ENCODE measurements at places on chromosomes 12 and 14.

DNA sequence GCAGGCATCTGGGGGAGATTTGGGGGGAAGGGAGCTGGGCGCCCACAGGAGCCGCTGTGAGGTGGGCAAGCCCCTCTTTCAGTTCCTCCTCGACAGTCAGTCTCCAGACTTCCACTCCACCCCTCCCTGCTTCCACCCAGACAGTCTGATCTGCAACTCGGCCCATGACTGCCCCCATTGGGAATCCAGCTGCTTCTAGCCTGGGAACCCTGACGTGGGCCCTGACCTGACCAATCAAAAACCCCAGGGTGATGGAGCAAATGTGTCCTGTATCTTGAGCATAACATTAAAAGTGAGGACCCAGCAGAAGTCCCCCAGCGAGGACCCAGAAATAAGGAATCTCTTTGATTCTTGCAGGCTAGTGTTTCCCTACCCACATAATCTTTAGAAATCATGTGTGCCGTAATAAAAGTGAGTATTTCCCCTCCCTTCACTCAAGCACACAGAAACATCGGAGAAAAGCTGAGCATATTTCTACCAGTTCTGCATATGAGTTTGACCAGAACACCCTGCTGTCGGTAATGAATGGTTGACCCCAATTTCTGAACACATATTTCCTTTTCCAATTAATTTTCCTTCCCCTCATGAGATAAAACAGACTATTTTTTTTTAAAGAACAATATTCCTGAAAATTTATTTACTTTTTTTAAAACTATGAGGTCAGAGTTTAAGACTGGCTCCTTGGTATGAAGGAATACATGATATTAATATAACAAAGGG lies 6.4 kb downstream of the SSH1 start:
- peak; percentile 76 for DNase-seq

GRCh38 chr12:101777485-101777884 lies 38.2 kb upstream of the SYCP3 start:
- DNase-seq, result no peak

GRCh38 chr12:15971211-15971610 lies 60.1 kb downstream of the DERA start:
- no peak for DNase-seq

GRCh38 chr12:21509768-21510167 lies 8.2 kb downstream of the GOLT1B start:
- DNase-seq, result no peak

DNA sequence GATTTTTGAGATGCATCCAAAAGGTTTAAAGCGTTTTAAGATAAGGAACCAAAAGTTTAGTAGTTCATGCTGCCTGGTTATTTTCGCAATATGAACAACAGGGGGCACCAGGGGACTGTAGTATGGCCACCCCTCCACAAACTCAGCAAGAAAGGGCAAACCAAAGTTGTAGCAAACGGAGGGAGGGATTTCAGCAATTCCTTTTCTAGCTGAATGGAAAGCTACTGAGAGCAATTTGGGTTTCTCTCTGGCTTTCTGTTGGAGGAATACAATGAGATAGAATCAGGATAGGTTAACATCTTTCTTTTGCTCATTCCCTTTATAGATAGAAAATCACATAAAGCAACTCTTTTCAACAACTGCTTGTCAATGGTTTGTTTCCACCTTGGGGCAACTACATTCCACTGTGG lies 62.5 kb downstream of the DRAM1 start:
- DNase-seq, result peak; percentile 87

DNA sequence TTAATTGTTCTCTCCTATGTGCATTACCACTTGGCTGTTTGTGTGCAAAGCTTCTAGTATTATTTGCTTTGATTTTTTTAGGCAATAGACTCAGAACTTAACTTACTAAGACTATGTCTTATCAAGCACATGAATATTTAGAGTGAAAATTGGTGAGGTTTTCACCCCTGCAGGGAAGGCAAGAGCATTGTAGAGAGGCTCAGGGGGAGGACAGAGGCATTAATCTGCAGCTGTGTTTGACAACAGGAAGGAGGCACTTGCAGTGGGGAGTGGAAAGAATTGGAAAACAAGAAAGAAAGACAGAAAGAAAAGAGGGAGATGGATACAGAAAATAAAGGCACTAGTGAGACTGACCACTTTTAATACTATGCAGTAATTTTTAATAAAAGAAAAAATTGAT lies 431.6 kb downstream of the PDZRN4 start:
- DNase-seq, result peak; percentile 63

GRCh38 chr12:116813271-116814041 lies 67.8 kb downstream of the HRK start:
- DNase-seq, result no peak

GRCh38 chr12:47228802-47229201 lies 149.0 kb upstream of the AMIGO2 start:
- no peak for DNase-seq

GRCh38 chr12:22256041-22256441 lies 78.5 kb downstream of the ST8SIA1 start:
- DNase-seq, result no peak

DNA sequence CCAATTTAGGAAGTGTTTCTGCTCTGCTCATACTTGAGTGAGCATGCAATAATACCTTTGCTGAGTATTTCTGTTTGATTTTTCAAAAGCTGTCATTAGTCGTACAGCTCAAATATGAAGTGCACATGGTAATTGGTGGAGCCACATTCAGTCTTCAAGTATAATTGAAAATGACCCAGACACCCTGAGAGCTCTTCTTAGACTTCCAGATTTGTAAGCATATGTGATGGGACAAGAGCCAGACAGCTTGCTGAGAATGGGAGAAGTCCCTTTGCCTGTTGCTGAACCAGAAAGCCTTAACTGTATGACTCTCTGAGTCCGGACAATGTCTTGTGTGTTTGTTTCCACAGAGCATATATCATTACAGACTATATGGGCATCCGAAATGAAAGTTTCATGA lies 307.3 kb downstream of the TMEM117 start:
- DNase-seq, result no peak

- no peak for DNase-seq
Observed at GRCh38 chr12:122013791-122014590, 7.7 kb upstream of the BCL7A start.

DNA sequence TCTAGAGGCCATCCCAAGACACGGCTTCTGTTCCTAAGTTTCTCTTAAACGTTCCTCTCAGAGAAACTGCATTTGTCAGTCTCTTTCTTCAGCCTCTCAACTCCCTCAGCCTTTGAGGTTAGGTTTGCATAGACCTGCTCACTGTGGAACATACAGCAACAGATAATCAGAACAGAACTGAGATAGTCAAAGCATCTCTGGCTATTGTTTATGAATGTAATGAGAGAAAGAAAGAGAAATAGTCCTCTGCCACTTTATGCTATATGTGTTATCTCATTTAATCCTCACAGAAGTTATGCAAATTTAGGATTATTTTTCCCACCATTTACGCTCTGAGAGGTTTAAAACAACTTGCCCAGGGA lies 190.6 kb downstream of the PHLDA1 start:
- no peak for DNase-seq

DNA sequence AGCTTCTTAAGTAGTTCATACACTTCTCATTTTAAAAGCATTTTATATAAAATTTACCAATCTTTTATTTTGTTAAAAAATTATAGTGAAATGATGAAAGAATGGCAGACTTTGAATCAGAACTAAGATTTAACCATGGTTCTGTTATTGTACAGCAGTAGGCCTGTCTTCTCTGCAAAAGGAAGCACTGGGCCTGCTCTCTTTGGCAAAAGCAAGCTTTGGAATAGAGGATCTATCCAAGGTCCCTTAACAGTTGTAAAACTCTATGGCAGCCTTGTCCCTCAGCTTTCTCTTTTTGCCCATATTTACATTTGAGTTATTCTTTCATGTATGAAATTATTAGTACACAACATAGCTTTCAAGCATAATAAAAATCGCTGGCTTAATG lies 82.8 kb downstream of the PLEKHG7 start:
- no peak for DNase-seq

- DNase-seq, result no peak
Observed at GRCh38 chr12:16560273-16560672, 45.7 kb downstream of the LMO3 start.

- no peak for DNase-seq
Observed at GRCh38 chr12:29893002-29893401, 109.3 kb upstream of the TMTC1 start.

DNA sequence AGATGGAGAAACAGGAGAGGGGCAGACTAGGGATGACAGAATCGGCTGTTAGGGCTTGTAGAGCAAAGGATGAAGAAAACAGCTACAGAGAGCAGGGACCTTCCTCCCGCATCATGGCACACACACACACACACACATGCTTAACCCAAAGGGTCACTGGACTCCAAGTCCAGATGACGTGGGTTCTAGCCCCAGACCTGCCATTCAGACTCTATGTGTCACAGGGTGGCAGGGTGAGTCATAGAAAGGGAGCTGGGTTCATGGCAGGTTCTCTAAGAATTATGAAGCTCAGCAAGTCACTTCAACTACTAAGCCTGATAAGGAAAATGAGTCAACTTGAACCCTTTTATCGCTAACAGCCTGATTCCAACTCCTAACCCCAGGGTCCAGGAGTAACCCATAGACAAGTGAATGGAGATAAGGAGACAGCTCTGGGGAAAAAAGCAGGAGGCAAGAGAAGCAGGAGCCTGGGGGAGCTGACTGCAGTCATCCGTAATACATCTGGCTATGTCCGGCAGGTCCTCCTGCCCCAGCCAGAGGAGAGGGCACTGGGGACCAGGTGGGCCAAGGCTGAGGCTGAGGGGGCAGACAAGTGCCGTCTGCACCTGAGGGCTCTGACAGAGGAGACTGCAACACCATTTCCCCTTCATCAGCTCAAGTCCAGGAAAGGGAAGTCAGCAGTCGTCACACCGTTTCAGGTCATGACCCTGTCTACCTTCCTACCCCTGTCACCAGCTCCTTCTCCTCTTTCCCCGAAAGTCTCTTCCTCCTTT lies 3.6 kb upstream of the TNFRSF1A start:
- no peak for DNase-seq

- DNase-seq, result no peak
Observed at GRCh38 chr14:65506801-65507200, 94.3 kb downstream of the FUT8 start.

- DNase-seq, result no peak
Observed at GRCh38 chr12:130016986-130017385, 113.2 kb upstream of the TMEM132D start.

GRCh38 chr14:81398196-81398891 lies 1.8 kb downstream of the STON2 start:
- no peak for DNase-seq

- DNase-seq, result peak; percentile 60
Observed at GRCh38 chr12:59164991-59165718, 244.9 kb upstream of the LRIG3 start.

- DNase-seq, result no peak
Observed at GRCh38 chr14:91482263-91483013, 27.7 kb downstream of the PPP4R3A start.

DNA sequence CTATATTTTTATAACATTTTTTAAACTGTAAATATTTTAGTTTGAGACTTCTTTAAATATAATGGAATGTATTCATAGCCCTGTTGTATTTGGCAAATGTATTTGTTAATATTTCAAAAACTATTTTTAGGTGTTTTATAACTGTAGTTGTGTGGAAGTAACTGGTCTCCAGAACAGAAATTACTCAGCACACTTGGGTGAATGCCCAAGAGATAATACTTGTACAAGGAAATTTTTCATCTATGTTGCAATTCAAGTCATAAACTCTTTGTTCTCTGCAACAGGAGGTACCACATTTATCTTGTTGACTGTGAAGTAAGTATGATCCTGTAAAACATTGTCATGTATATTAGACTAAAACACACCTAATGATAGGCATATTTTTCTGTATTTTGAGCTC lies 72.8 kb downstream of the SLCO1B3 start:
- no peak for DNase-seq

DNA sequence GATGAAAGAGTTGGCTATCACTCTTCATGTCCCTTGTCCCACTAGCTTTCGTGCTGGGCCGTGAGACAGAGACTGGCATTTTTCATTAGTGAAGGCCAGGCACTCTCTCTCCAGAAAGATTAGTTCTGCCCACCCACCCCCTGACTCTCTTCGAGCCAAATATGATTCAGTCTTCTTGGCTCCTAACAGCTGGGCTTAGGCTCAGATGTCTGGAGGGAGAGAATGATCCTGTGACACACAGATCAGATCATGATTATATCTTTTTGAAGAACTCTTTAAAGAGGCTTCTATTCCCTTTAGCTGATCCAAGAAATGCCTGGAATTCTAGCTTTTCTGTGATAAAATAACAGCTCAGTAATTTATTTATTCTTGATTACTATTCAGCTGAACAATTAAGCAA lies 5.2 kb upstream of the GNG2 start:
- DNase-seq, result no peak

DNA sequence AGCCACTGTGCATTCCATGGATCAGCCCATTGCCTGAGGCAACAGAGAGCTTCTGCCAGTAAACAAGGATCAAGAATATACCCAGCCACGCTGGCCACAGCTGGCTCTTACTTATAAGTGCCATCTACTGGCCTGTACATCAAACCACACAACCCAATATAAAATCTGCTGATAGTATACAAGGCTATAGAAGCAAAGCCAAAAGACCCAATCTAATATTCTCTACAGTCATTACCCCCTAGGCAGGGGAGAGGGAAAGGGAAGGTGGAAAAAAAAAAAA lies 4.4 kb upstream of the FAM186B start:
- peak; percentile 39 for DNase-seq

DNA sequence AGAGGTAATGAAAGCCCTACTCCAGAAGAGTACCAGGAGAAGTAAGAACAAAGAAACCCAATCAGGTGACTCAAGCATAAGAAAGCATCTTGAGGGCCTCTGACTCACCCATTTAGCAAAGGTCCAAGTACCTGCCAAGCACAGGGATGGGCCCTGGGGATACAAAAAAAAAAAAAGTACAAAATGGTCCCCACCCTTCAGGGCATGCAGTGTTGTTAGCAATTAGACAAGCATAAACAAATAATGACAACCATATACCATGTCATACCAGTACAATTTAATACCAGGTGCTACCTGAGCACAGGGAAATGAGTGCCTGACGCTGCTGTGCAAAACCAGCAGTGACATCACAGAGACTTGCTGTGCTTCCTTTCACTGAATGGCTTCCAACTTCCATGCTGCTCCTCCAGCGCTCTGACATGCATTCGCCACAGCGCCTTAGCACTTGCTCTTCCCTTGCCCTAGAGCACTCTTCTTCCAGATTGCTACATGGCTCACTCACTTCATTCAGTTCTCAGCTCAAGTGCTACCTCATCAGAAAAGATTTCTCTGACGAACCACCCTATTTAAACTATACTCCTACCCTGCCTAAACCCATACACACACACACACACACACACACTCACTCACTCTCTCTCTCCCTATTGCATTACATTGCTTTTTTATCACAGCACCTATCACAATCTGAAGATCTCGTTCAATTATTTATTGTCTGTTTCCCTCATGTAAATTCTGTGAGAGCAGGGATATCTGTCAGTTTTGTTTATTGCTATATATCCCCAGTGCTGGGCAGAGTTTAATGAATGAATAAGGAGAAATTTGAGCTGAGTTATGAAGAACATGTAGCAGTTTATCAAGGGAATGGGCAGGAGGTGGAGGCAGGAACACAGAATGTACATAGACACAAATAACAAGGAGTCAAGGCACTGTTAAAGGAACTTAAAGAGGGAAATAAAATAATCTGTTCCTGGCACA lies 12.9 kb upstream of the EPS8 start:
- no peak for DNase-seq

Data from A673 (cell line).